ENCODE measurements at places on chromosomes 5 and 9.

DNA sequence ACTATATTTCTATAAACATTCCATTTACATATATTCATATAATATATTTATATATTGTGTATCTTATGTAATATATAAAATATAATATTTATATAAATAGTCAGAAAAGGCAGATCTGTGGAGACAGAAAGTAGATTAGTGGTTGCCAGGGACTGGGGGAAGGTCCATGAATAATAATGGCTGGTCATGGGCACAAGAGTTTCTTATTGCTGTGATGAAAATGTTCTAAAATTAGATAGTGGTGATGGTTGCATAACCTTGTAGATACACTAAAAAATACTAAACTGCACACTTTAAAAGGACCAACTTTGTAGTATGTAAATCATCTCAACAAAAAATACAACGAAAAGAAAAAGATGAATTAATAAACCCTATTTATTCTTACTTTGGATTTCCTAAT is 47.3 kb downstream of the NUP155 start:
- DNase-seq, result no peak

GRCh38 chr5:137565450-137565849 is 66.3 kb upstream of the SPOCK1 start:
- DNase-seq, result no peak

DNA sequence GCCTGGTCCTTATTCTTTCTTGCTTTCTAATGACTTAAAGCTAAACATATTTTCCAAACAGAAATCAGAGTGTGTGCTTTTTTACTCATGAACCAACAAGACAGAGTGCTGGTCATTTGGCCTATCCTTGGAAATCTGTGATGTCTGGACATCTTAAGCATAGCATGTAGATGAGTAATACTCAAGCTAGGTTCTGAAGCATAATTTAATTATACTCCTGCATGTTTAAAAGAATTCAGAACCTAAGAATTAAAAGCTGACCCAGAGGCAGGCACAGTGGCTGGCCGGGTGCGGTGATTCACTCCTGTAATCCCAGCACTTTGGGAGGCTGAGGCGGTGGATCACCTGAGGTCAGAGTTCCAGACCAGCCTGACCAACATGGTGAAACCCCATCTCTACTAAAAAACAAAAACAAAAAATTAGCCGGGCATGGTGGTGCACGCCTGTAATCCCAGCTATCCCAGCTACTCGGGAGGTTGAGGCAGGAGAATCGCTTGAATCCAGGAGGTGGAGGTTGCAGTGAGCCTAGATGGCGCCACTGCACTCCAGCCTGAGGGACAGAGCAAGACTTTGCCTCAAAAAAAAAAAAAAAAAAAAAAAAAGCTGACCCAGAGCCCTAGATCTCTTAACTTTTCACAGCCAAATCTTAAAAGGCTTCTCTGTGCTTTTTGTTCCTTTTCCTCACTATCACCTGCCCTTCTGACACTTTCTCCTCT is 16.2 kb upstream of the TJP2 start:
- no peak for DNase-seq

- DNase-seq, result no peak
Observed at GRCh38 chr9:111305914-111306313, 24.1 kb downstream of the OR2K2 start.

All from mesenteric fat pad (tissue), 1 donor.